ENCODE measurements at places on chromosomes 16 and 17.

GRCh38 chr17:45950888-45951287 is 48.2 kb upstream of the STH start:
- no peak for DNase-seq

GRCh38 chr17:67647482-67647881 is 70.3 kb upstream of the NOL11 start:
- no peak for DNase-seq

GRCh38 chr16:17370223-17370707 is 100.5 kb downstream of the XYLT1 start:
- DNase-seq, result no peak

DNA sequence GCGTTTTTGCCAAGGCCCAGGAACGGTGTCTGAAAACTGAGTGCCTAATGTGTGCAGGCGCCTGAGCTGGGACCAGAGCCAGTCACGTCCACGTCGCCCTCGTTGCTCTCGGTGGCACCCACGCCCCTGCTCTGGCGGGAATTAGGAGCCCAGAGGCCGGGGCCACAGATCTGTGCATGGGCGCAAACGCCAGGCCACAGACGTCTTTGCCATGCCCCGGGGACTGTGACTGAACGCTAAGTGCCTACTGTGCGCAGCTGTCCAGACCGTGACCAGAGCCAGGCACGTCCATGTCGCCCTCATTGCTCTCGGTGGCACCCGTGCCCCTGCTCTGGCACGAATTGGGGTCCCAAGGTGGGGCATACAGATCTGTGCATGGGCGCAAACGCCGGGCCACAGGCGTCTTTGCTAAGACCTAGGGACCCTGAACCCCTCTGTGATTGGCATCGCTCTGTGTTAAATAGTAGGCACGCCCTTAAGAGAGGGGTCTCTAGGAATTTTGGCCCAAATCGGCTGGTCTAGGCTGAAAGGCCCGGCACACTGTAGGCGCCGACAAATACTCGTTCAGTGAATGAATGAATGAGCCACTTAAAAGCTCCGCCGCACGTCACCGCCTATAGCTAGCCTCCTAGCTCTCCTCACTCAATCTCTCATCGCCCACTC is 827 bp upstream of the UBALD1 start:
- peak; percentile 14 for DNase-seq
